ENCODE measurements at places on chromosomes 6 and 20.

DNA sequence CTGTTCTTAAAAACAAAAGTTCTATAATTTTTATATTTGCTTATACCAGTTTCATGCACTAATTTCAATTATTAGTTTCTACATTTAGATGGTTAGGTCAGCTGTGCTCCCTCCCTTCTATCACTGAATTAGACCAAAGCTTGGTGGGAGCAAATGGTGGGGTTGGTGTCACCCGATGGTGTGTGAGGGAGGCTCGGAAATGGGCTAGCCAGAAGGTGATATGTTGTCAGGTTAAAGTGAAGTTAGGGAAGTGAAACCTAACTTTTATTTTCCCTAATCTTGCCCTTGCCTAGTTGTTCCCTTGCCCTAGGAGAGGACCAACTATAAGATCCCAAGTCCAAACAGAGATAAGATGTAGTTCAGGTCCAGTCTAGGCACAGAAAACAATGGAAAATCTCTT is 38.7 kb downstream of the RPS12 start:
- no peak for DNase-seq

DNA sequence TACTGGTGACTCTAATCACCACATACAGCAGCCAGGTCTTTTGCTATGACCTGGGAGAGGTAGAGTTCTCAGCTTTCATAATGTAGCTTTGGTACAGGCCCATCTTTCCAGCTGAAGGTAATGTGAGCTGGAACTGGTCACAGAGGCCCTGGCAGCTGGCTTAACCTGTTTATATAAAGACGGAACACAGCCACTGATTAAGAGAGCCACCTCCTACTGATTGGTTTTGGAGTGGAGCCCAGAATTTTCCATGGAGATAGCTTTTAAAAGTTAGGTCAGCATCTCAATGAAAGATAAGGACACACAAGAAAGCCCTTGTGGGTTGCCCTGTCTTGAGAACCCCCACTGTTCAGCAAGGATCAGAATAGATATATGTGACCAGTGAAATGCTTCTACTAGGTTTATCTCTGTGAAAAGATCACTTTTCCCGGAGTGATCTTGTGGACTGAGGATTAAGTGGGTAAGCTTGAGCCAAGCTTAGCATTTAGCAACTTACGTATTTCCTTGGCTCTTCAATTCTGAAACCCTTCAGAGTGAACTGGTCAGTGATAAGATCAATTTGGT is 213.7 kb upstream of the CITED2 start:
- DNase-seq = no peak

- DNase-seq = no peak
These were observed 387.8 kb downstream of the BMP2 start for GRCh38 chr20:7155282-7155681.

DNA sequence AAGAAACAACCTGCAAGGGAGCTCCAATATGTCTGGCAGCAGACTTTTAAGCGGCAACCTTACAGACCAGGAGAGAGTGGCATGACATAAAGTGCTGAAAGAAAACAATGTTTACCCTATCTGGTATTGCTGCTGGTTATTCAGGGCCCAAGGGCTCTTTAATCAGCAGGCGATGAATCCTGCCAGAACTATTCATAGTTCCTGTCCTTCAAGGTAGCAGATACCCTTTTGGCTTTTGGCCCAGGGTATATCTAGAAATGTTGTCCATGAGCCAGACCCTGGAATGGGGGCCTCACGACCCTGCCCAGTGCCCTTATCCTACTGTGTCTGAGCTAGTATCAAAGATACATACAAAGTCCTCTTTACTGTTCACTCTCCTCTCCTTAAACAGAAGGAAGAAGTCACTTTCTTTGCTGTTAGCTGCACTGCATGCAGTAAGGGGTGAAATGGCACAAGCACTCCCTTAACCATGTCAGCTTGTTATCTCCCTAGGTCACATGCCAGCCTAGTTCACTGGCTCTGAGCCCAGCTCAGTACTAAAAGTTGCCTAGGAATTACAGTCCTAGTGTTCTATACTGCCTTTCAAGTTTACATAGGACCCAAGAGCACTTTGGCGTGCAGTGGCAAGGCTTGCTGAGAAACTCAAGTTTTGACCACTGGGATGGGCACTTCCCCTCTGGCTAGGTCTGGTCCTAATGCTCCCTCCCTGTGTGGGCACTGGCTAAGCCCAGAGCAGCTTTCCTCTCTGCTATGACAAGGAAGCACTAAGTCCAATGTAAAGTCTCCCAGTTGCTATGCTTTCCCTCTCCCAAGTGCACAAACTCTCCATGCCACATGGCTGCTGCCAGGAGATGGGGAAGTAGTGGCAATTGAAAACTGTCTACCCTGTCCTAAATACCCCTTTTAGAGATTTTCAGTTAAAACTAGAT is 122.0 kb downstream of the HTR1B start:
- DNase-seq = no peak

DNA sequence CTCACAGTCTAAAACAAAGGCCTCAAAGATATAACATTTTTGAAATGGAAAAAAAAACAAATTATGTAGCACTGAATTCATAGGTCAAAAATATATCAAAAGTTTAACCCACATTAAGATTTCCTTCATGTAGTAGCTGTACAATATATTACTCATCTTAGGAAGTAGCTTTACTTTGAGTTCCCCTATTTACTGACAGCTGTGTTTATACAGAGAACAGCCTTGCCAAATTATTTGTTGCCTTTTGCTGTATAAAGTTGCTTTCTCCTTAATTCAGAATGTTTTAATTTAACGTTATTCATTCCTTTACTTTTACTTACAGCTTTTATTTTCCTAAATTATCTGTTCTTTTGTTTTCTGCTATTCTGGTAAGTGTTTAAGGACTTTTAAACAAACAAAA is 181.0 kb downstream of the COL12A1 start:
- no peak for DNase-seq

GRCh38 chr6:97621111-97621510 is 338.1 kb upstream of the MMS22L start:
- DNase-seq = no peak

- DNase-seq = no peak
These were observed 12.5 kb downstream of the FAM184A start for GRCh38 chr6:119065955-119066354.

GRCh38 chr6:110646951-110647910 is 168.0 kb downstream of the CDK19 start:
- DNase-seq = no peak

DNA sequence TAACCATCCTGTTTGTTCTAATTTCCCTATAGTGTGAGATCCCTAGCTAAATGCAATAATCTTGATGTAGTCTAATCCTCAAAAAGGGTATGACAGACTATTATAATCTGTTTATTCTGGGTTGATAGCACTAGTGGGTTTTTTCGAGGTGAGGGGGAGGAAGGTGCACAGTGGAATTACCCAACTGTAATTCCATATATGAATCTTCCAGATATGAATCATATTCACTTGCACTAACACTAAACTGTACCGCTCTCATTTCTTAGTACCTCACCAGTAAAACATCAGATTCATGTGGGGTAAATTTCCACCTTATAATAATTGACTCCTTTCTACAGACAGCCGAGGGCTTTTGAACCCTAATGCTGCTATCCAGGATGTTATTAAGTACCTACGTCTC is 16.5 kb downstream of the NCOA7 start:
- DNase-seq = no peak

DNA sequence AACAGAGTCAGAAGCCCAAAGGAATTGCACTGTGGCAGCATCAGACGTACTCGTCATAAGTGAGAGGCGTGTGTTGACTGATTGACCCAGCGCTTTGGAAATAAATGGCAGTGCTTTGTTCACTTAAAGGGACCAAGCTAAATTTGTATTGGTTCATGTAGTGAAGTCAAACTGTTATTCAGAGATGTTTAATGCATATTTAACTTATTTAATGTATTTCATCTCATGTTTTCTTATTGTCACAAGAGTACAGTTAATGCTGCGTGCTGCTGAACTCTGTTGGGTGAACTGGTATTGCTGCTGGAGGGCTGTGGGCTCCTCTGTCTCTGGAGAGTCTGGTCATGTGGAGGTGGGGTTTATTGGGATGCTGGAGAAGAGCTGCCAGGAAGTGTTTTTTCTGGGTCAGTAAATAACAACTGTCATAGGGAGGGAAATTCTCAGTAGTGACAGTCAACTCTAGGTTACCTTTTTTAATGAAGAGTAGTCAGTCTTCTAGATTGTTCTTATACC is 55.8 kb downstream of the VAPB start:
- DNase-seq = no peak

DNA sequence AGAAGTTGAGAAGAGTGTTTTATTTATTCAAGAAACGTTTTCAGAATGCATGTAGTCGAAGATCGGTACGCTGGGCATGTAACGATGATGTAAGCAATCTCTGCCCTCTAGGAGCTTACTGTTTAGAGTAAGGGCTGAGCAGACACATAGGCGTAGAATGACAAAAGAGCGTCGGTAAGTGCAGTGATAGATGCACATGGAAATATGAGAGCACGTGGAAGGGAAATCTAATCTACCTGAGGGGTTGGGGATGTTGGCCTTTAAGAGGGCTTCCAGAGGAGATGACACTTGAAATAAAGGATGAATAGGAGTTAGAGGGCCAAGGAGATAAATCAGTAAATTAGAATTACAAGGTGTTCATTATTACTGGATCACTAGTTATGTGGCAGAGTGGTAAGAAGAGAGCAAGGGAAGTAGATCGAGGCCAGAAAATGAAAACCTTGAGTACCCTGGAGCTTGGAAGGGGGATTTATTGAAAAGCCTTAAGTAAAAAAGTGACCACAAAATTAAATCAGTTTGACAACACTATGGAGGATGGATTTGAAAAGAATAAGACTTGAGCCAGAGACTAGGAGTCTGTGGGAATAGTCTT is 782 bp downstream of the TRMT11 start:
- DNase-seq = no peak

GRCh38 chr6:1925743-1926430 is 316.2 kb downstream of the FOXC1 start:
- DNase-seq = no peak

DNA sequence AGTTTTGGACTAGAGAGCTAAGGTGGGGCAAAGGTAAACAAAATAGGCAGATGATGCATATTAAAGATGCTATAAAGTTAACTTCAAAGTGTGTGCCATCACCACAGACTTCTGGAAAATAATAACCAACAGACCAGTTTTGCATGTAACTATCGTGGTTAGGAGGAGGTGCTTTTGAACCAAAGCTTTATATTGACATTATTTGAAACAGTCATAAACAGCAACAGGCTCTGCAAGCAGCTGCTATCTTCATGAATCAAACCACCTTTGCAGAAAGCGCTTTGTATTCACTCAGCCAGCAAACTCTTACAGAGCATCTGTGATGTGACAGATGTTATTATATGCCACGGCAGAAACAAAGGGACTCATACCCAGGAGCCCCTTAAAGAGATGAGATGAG is 81.9 kb downstream of the CRYBG1 start:
- DNase-seq = no peak

DNA sequence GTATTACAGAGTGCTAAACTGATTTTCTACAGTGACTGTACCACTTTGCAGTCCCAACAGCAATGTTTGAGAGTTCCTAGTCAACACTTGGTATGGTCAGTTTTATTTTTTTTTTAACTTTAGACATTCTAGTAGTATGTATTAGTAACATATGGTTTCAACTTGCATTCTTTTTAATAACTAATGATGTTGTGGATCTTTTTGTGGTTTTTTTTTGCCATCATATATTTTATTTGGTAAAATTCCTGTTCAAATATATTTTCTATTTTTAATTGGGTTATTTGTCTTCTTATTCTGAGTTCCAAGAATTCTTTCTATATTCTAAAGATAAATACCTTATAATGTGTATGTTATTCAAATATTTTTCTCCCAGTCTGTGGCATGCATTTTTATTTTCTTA is 189.4 kb upstream of the ECI2 start:
- DNase-seq = no peak

DNA sequence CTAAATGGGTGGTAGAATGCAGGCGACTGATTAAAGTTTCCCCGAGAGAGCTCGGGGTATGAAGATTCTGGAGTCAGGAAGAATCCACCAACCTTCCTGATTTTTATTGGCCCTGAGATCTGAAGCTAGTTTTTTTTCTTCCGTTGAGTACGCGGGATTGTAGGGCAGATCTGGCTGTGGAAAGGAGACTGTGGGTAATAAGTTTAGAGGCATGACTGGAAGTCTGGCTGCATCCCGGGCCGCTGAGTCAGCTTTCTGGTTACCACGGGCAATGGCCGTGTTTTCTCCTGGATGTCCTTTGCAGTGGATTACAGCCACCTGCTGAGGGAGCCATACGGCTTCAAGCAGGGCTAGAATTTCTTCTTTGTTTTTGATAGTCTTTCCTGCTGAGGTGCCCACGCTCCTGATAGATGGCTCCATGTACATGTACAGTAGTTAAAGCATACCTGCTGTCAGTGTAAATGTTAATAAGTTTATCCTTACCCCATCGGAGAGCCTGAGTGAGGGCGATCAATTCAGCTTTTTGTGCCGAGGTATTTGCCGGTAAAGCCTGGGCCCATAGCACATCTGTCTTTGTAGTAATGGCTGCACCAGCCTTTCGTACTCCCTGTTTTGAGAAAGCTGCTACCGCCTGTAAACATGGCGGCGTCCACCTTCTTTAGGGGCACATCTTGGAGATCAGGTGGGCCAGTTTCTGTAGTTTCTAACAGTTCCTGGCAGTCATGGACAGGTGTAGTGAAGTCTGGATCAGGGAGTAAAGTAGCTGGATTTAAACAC is 154.0 kb downstream of the TRIM27 start:
- no peak for DNase-seq

DNA sequence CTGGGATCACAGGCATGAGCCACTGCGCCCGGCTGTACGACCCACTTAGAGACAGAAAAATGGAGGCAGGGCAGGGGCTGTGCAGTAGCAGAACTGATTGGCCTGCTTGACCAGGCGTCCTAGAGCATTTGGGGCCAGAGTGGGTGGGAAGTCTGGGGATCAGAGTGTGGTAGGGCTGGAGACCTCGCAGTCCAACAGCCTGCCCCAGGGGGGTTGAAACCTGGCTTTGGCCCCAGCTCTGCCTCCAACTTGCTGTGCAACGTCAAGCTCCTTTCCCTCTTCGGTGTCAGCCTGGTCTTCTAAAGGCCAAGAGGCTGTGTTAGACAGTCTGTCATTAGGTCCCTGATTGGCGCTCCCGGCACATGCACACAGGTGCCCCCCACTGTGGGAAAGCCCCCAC is 15.3 kb upstream of the SPDEF start:
- DNase-seq = no peak

GRCh38 chr6:53794720-53795339 is at the start of gene LRRC1:
Gene LRRC1, plus strand, starts transcription at chr6:53795005. Its CDS starts 252 bp downstream, at chr6:53795257.
- peak; percentile 65 for DNase-seq

DNA sequence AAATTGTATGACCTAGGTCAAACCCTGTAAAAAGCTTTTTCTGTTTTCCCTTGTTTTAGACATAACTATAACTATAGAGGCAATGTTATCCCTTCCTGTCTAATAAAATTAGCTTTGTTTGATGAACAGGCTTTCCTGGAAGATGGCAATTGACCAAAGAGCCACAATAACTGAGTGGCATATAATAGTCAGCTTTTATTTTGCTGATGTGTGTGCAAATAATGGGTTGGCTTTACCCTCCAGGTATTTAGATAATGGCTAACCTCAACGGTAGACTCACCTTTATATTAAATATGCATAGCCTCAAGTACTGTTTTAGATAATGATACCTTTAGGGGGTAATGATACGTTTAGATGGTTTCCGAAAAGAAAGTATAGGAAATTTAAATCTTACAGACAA is 15.0 kb downstream of the TBXT start:
- no peak for DNase-seq

Data from stimulated activated CD4-positive, alpha-beta T cell treated with anti-CD3 and anti-CD28 coated beads, Interleukin-15, amount 100 ng/mL, for 1 hour (primary cell).